NCI-H1048 (cell line): ENCODE measurements at places on chromosomes 2 and 18.

DNA sequence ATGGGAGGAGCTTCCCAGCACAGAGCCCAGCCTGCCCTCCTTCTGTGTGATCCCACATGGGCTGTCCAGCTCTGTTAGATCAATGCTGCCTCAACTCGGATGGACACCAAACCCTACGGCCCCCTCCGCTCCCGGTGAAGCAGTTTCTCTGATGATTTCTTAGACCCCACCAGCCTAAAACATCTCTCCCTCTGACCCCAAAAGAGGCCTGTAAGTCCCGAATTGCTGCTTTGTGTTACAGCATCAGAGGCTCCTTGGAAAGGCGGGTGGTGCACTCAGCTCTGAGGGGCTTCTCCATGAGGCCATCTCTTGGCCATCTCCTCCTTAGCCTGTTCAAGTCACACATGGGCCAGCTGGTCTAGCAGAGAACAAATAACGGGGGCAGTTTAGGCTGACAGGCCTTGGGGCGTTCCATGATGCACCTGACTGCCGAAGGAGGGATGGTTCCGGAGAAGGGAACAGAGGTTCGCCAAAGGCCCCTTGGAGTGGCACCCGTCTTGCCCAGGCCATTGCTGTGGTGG lies 240.7 kb downstream of the SH3RF3 start:
- no peak for DNase-seq

DNA sequence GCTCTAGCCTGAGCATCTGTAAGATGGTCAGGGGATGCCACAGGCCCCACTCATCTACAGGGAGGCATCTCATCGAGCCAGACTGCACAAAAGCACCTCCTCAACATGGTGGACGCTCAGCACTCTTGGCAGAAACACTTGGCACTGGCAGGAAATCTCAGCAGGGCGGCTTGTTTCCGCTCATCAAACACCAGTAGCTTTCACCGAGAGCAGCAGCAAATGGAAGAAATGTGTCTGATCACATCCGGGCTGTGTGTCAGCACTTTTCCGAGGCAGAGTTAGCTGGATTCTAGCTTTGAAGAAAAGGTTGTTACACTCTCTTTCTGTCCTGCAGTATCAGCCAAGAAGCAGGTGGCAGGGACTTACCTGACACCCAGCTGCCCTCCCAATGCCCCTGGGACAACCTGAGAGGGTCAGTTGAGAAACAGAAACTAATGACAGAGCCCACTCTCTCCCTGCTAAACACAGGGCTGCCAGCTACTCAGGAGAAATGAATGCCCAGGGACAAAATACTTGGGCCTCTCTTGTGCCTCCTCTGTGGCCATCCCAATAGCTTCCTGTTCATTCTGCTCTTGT lies 68.9 kb upstream of the FZD7 start:
- DNase-seq, result no peak

- no peak for DNase-seq
Observed at GRCh38 chr2:25933622-25934021, 48.7 kb downstream of the KIF3C start.

- no peak for DNase-seq
Observed at GRCh38 chr18:44856157-44856556, 175.5 kb downstream of the SETBP1 start.

GRCh38 chr2:12965540-12966269 lies 249.0 kb downstream of the TRIB2 start:
- DNase-seq, result no peak

- DNase-seq, result no peak
Observed at GRCh38 chr18:48533340-48534070, 5.3 kb upstream of the CTIF start.

GRCh38 chr18:48826806-48827205 lies 124.0 kb downstream of the SMAD7 start:
- no peak for DNase-seq

DNA sequence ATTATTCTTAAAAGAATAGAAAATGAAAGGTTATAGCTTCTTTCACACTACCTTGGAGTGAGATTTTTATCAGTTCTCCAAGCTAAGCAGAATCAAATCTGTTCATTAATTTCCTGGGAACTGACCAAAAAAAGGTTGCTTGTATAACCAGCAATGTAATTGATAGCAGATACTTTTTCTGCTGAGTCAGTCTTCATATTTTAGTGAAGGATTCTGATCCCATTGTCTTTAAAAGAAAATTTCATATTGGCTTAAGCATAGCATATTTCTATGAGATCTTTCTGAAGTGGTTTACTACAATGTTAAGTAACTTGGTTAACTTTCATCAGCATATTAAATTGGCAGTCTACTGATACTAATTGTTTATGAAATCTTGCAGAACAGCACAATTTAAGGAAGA lies 338.0 kb downstream of the TMX3 start:
- DNase-seq, result no peak

GRCh38 chr2:213036836-213037235 lies 114.6 kb downstream of the IKZF2 start:
- no peak for DNase-seq

- DNase-seq, result no peak
Observed at GRCh38 chr18:67483952-67484351, 32.6 kb downstream of the DSEL start.

DNA sequence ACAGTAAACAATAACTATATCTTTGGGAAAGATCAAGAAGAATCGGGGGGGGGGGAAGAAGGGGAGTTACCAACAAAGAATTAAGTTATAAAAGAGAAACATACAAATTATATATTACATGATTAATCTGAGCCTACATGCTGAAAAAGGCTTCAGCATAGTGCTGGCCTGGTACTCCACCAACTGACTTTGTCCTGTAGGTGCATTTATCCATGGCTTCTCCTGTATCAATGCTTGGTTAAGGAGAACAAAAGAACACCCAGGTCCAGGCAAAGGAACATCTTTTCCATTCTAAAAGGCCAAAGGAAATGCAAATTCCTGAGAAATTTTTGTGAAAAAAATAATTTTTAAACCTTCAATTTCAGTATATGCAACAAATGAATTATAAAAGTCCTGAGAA lies 24.2 kb downstream of the RPRD1A start:
- no peak for DNase-seq

GRCh38 chr2:188326669-188327301 lies 35.1 kb downstream of the GULP1 start:
- DNase-seq, result no peak

GRCh38 chr2:215851082-215851481 lies 162.3 kb downstream of the MREG start:
- no peak for DNase-seq

GRCh38 chr18:56711708-56712445 lies 60.7 kb downstream of the WDR7 start:
- DNase-seq, result no peak

GRCh38 chr2:233065954-233066470 lies 5.9 kb downstream of the INPP5D start:
- no peak for DNase-seq

- no peak for DNase-seq
Observed at GRCh38 chr18:36366994-36367839, 69.7 kb downstream of the FHOD3 start.

GRCh38 chr2:145598434-145598833 lies 1078.5 kb upstream of the ZEB2 start:
- DNase-seq, result no peak

- DNase-seq, result no peak
Observed at GRCh38 chr2:158805936-158806335, 10.8 kb downstream of the DAPL1 start.
